ENCODE measurements at places on chromosomes 7 and 10.

DNA sequence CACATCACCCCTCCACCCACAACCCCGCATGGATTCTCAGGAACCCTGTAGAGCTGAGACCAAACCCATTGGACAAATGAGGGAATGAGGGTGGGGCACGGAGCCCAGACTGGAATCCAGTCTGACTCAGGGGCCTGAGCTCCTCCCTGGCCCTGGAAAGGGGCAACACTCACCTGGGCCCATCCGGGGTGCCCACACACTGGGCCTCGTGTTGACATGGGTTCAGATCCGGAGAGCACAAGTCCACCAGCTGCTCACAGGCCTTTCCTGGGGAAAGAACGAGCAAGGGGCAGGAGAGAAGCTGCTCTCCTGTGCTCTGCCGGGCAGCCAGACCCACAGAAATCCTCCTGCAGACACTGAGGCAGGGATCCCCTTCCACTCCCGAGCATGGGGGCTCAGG is 172.2 kb downstream of the SLIT1 start:
- no peak for DNase-seq

- DNase-seq: no peak
Measured at GRCh38 chr7:21364801-21365271, 63.0 kb upstream of the SP4 start.

GRCh38 chr10:11249152-11249807 is 231.6 kb downstream of the CELF2 start:
- DNase-seq: no peak

GRCh38 chr7:2157473-2158279 is 75.1 kb downstream of the MAD1L1 start:
- peak; percentile 26 for DNase-seq

GRCh38 chr10:67476201-67476600 is 219.8 kb downstream of the CTNNA3 start:
- no peak for DNase-seq

GRCh38 chr7:128794020-128794419 is 2.3 kb downstream of the CCDC136 start:
- DNase-seq: no peak

DNA sequence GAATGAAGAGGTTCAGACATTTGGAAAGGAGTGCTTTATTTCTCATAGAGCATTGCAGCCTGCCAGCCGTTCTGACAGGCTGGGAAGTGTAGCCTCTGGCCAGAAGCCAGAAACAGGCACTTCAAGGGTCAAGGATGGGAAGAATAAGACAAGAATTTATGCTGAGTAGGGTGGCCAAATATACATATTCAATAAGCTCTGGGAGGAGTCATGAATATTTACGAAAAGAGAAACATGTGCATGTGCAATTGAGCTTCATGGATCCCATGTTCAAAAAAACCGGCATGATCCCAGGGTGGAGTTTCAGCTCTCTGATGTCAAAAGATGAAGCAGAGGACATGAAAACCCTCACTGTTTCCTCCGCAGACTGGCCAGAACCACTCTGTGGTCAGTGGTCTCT is 32.9 kb downstream of the TLX1 start:
- DNase-seq: no peak

DNA sequence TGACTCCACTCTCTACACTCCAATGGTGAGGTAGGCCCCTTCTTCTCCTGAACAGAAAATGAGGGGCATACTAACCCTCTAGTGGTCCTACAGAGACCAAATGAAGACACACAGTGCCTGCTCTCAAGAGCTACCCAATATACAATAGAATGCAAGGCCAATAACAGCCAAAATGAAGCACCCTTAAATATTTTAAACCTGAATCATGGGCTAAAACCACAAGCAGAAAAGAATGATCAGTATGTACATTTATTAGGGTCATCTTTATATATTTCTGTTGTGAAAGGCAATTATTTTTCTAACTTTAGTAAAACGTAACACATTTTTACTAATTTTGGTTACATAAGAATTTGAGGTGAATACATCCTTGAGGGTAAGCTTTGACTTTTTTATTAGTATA is 49.9 kb upstream of the COL1A2 start:
- DNase-seq: no peak

- DNase-seq: no peak
Measured at GRCh38 chr7:127287133-127287532, 34.4 kb upstream of the GRM8 start.

- no peak for DNase-seq
Measured at GRCh38 chr10:12720217-12720981, 281.1 kb downstream of the CCDC3 start.

DNA sequence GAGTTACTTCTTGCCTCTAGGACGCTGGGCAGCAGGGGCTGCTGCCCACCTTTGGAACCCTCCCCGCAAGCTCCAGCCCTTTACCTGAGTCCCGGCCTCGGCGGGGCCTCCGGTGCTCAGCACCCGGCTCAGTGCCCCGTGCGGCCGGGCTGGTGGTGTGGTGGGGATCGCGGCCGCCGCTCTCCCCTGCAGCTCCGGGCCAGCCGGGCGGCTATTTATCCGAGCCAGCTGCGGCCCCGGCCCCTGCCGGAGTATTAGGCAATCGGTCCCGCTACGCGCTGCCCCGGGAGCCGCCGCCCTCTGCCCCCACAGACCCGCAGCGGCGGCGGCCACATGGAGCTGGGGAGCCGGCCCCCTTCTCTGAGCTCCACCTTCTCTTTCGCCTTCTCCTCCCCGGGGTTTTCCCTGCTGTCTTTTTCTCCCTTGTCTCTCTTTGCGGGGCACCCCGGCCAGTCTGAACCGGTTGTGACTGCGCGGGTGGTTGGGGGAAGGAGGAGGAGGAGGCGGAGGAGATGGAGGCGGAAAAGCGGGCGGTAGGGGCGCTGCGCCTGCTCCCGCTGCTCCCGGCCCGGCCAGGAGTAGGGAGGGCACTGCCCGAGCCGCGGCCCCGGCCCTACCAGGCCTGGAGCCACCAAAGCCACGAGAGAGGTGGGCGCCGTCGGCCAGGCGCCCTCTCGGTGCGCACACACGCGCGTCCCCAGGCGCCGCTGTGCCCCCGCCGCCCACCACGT is at the start of gene SLC16A9:
Gene SLC16A9 (minus strand): TSS at position 456 of the 731 bp plus-strand sequence. CDS start 25,559 bp downstream, outside the sequence.
- peak; percentile 89 for DNase-seq

- DNase-seq: no peak
Measured at GRCh38 chr10:76049581-76050290, 618.3 kb downstream of the LRMDA start.

- DNase-seq: no peak
Measured at GRCh38 chr10:124064676-124065075, 28.7 kb downstream of the CHST15 start.

- no peak for DNase-seq
Measured at GRCh38 chr10:125756196-125756595, 19.4 kb downstream of the MMP21 start.

DNA sequence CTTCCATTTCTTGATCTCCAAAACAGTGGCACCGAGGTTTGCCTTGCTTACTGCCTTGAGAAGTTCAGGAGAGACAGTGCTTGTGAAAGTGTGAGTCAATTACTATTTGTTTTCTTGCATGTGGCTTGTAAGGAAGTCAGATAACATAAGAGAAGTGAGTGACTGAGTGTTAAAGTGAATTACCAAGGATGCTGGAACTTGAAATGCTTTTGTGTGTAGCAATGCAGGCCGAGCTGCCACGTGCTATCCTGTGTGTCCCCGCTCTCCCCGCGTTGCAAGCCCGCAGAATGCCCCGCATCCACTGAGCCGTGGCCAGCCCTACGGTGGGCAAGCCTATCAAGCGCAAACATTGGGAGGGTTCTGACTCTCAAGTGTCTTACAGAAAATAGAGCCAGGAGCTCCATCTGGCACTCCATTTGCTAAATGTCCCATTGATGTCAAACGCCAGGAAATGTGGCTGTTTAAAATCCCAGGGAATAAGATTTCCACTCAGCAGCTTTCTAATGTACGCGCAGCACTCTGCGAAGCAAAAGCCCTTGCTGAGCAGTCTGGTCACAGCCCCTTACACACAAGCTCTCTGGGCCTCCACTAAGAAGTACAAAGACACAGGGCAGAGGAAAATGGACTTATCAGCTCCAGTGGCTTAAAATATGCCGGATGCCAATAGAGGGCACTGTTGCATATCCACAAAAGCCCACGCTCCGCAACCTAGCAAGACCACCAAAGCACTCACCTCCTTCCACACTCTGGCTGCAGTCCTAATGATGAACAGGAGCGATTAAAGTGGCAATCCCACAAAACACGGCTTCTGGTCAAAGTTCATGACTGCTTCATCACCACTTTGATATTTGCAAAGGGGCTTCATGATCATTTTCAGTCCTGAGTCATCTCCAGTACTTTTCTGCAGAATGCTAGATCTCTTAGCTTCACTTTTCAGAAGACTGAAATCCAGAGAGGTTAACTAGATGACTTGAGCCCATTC is 158.0 kb upstream of the ITGB1 start:
- DNase-seq: peak; percentile 79

- no peak for DNase-seq
Measured at GRCh38 chr7:105890290-105890997, 14.0 kb upstream of the ATXN7L1 start.

DNA sequence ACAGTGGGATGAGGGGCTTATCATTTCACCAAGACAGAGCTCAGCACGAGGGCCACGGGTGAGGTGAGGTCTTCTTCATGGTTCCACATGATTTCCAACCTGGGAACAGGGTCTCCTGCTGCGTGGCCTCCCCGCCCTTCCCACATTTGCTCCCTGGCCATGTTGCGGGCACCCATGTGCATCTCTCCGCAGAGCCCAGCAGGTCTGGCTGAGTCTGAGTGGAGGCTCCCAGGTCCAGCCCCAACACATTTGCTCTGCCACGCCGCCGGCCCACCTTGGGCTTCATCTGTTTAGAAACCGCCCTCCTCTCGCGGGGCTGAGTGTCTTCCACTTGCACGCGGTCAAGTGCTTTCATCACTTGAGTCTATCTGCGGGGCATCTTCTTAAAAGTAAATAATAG is 14.8 kb upstream of the PRKAR1B start:
- DNase-seq: no peak

DNA sequence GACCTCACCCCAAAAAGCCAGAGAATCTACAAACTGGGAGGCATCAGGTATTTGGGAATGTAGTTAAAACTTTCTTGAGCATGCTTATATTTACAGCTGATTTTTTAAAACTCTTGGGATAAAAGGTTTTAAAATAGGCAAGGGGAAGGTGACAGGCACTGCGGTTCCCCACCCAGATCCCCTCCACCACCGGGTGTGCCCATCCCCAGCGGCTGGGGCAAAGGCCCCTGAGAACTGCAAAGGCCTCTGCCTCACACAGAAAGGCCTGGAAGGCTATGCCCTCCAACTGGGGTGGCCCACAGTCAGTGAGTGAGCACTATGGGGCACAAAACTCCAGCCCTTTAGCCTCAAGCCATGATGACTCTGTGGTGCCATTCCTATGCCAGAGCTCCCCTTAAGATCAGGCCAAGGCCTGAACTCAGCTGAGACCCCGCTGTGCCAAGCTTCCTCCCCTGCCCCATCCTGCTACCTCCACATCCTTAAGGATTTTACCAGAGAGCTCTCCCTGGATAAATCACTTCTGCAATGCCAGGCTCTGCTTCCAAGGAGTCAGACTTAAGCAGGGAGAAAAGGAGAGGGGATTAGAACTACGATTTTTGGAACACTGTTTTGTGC is 299.1 kb downstream of the GRID1 start:
- DNase-seq: no peak

DNA sequence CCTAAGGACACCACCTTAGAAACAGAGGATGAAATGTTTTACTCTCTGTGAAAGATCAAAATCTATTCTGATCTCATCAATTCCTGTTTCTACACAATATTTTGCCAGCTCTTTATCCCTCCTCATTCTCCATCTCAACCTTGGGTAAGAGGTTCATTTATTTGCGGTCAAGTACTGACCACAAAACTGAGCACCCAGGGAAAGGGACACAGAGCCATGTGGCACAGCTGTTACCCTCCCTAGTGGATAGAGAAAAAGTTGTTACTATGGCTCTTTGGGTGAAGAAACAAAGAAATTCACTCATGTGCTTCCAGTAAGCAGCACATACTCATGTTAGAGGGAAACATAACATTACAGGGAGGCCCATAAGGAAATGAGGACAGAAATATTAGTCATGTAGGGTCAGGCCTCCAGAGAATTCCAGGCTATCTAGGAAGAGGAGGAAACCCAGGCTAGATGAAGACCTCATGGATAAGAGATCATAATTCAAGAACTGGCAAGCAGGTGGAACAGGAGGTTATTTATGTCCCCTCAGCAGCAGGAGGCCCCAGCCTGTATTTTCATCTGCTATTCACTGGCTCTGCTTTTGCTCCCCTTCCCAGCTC is 114.5 kb downstream of the ATE1 start:
- DNase-seq: no peak

- DNase-seq: no peak
Measured at GRCh38 chr7:149527414-149527813, 29.8 kb upstream of the ZNF746 start.

- DNase-seq: no peak
Measured at GRCh38 chr10:7937315-7937945, 117.1 kb upstream of the GATA3 start.

GRCh38 chr10:91983416-91983815 is 59.8 kb downstream of the BTAF1 start:
- no peak for DNase-seq

DNA sequence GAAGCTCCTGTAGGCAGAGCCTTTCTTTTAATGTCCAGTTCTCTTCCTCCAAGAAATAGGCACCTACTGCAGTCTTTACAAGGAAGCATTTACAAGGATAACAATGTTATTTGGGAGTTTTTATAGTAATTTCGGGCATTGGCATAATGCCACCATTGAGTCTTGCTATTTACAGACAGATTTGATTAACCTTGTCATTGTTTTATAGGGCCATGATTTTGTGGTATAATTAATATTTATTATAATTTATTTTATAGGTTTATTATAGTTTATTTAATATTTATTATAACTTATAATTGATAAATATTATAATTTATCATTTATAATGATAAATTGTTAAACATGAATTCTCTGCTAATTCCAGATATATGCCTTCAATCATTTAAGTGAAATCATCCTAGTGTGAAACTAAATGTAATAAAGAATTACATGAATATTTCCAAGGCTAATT is 573 bp upstream of the POT1 start:
- DNase-seq: no peak

- no peak for DNase-seq
Measured at GRCh38 chr7:36315309-36315944, 74.2 kb upstream of the ANLN start.

DNA sequence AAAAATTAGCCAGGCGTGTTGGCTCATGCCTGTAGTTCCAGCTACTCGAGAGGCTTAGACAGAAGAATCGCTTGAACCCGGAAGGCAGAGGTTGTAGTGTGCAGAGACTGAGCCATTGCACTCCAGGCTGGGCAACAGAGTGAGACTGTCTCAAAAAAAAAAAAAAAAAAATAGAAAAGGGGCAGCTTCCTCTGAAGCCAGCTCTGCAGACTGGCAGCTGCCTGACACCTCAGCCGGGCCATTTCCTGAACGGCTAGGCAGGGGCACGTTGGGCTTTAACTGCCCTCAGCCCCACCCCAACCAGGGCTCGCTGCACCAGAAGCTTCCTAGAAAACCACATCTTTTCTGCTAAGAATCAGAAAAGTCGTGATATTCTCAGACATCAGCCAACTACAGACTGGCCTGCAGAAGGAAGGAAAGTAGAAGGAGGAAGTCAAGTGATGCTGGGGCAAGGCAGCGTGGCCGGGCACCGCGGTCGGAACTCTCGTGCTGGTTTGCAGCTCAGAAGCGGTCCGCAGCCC is 38.0 kb downstream of the PRKAG2 start:
- no peak for DNase-seq

GRCh38 chr7:100894860-100895700 is 608 bp downstream of the ACHE start:
- peak; percentile 93 for DNase-seq
